ENCODE measurements at places on chromosomes 5 and 9.

DNA sequence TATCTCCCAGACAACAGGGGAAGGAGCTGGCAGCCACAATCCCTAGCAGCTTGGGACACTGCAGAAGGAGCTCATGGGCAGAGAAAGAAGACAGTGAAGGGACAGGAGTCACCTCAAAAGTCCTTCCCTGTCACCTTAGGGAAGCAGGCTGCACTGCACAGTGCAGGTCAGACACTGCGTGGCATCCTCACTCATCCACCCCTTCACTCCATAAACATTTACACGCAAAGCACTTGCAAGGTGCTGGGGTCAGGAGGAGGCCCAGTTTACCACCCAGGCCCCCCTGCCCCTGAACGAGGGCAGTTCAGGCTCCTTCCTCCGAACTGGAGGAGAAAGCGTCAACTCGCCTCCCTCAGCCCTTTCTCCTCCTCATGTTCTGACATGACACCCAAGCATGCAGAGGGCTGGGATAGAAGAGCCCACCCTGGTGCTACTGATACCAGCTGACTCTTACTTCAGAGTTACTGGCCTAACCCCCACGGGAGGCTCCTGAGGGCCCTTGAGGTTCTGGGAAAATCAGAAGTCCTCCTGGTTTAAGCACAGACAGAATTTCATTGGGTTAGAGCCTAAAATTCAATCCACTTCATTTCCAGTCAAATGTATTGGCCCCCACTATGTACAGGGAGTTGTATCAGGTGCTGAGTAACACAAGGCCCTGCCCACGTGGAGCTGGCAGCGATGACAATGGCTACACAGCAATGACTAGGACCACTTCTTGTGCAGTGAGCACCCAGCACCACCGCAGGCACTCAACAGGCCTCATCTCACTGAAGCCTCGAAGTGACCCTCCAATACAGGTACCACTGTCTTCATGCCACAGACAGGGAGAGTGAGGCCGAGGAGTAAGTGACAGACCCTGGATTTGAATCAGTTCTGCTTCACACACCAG is 70.4 kb downstream of the RAPGEF1 start:
- no peak for DNase-seq

- DNase-seq = no peak
Observed at GRCh38 chr5:54936201-54936600, 49.2 kb downstream of the ESM1 start.

GRCh38 chr5:8954801-8955200 is 591.1 kb downstream of the SEMA5A start:
- DNase-seq = no peak

DNA sequence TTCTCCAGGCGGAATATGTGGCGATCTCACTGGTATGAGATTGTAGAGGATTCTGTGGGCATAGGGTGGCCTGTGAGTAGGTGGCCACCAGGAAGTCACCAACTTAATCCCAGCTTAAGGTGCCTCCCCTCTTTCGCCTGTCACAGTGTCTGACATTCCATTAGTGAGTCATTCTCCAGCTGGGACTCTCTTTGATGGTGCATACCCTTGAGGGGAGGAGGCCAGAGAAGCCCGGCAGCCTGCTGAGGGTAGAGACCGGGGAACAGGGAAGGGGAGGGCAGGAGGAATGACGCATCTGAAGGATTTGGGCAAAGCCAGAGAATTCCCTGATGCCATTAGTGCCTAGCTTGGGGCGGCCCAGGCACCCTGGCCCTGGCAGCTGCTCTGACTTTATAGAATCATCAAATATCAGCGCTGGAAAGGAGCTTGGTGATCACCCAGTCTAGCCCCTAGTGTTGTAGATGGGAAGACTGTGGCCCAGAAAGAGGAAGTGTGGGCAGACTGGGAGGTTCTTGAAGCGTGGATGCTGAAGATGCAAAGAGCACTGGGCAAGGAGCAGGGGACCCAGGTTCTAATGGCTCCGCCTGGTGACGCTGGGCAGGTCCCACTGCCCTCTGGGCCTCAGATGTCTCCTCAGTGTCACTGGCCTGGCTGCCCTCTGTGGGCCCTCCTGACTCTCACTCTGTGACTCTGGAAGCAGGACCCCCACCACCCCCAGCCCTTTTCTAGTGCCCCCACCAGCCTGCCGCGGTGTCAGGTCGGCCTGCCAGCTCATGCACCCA is 41.4 kb downstream of the DAB2IP start:
- DNase-seq = peak; percentile 55

DNA sequence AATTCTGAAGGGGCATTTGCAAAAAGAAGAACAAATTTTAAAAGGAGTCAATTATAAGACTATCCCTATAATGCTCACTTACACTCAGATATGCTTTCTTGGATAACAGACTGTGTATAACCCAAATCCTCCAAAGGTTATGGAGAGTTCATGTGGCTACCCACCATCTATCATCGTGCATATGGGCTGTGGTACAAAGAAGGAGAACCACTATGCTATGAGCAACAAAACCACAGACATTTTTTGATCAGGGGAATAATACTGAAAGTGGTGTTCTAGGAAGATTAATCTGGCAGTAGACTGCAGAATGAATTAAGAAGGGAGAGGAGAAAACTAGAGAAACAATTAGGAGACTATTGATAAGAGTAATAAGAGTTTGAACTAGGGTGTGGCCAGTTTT is 16.8 kb downstream of the NR3C1 start:
- no peak for DNase-seq

DNA sequence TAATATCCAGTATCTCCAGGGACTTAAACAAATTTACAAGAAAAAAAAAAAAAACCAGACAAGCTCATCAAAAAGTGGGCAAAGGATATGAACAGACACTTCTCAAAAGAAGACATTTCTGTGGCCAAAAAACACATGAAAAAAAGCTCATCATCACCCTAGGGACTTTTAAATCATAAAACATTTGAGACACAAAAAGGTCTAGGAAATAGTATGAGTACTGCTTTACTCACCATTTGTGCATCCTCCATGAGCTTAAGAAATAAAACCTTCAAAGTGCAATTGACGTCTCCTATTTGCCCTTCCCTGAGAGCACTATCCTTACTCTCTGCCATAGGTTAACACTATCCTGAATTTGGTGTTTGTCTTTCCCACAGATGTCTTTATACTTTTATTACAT is 193.7 kb upstream of the NREP start:
- no peak for DNase-seq

Measured in RWPE1 (cell line).